ENCODE measurements at places on chromosomes 6 and 20.

- DNase-seq = no peak
Observed at GRCh38 chr6:108690326-108691049, 129.8 kb downstream of the FOXO3 start.

- no peak for DNase-seq
Observed at GRCh38 chr20:46018611-46019010, 9.9 kb downstream of the MMP9 start.

- DNase-seq = no peak
Observed at GRCh38 chr20:62537649-62538292, 62.0 kb upstream of the GATA5 start.

DNA sequence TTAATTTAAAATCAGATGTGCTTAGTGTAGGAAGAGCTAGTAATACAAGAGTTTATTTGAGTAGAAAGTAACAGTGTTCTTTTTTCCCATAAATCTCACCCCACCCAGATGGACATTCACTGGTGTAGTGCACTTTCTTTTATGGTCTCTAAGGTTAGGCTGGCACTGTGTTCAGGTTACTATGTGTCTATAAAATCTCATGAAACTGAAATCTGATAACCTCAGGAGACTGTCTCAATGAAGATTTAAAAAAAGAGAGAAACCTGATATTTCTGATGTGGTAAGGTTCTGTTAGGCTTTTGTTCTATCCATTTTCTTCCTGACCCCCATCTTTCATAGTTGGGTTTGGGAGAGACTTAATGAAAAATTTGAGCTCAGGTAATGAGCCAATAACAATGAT lies 101.2 kb upstream of the CLVS2 start:
- DNase-seq = no peak

DNA sequence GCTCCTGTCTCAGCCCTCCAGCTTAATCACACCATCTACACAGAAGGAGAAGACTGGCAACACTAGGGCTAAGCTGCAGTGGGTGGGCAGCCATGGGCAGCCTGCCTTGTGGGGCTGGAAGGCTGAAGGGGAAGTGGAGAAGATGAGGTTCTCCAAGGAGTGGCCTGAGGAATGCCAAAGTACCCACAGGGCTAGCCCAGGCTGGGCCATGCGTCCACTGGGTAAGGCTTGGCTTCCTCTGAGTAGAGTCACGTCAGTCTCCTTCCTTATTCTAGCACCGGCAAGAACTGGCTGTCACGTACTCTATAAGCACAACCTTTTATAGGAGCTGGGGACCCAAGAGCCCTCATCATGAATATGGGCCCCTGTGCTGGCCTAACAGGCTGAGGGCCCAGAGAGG lies 110.6 kb upstream of the SIRPA start:
- no peak for DNase-seq

DNA sequence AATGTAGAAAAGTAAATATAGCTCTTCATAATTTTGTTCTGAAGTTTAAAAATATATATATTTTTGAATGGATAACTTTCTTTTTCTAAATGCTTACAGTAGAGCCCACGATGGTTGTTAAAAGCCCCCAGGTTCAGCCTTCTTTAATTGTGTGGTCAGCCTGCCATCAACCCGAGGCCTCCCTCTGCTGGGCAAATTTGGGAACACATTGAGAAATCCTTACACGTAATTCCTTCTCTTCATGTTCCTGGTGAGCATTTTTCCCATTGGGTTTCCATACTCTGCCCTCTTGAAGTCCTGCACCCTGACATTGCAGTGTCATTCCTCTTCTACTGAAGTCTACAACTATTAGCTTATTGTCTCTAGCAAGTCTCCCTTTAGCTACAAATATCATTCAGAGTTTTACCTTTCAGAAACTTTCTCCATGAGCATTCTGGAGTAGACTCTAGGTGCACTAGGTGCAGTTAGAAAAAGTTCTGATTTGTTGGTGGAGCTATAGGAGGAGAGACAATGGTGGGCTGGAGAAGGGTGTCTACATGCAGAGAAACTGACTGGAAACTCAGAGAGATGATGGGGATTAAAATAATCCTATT lies 40.6 kb downstream of the TRIM38 start:
- DNase-seq = no peak

DNA sequence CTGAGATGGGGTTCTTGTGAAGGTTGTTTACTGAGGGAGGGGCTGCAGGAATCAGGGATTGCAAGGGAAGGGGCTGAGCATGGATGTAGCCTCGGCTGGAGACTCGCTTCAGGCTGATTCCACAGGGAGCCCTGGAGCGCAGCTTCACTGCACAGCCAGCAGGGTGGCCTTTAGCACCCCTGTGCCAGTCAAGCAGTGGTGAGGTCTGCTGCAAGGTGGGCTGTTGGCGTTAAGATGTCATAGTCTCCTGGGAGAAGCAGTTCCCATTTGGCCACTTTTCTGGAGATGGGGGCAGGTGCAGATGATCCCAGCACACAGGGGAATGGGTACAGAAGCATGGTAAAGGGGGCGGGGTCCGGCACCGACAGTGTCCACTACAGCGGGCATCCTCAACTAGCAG lies 126.3 kb downstream of the TOX2 start:
- no peak for DNase-seq

DNA sequence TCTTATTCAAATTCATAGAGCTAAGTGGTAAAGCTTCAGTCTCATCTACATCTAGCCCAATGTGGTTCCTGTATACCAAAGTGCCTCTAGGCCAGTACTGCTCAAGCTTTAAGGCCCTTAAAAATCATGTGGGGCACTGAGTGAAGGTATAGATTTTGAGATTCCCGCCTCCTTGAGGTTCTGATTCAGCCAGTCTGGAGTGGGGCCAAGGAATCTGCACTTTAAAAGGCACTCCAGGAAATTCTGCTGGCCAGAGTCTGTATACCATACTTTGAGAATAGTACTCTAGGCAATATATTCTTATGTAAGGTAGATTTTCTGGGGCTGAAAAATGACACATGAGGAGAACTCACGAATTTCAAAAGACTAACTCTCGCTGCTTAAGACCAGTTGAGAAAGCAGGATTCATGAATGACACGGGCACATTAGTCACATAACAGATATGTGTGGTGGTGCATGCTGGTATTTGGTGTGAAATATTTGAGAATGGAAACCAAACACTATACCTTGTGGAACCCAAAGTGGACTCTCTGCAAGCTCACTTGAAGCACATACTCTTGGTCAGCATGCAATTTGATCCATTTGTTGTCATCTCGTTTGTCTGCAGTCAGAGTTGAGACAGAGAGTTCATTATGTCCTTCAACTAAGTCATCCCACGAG lies 47.6 kb upstream of the SIM1 start:
- no peak for DNase-seq

DNA sequence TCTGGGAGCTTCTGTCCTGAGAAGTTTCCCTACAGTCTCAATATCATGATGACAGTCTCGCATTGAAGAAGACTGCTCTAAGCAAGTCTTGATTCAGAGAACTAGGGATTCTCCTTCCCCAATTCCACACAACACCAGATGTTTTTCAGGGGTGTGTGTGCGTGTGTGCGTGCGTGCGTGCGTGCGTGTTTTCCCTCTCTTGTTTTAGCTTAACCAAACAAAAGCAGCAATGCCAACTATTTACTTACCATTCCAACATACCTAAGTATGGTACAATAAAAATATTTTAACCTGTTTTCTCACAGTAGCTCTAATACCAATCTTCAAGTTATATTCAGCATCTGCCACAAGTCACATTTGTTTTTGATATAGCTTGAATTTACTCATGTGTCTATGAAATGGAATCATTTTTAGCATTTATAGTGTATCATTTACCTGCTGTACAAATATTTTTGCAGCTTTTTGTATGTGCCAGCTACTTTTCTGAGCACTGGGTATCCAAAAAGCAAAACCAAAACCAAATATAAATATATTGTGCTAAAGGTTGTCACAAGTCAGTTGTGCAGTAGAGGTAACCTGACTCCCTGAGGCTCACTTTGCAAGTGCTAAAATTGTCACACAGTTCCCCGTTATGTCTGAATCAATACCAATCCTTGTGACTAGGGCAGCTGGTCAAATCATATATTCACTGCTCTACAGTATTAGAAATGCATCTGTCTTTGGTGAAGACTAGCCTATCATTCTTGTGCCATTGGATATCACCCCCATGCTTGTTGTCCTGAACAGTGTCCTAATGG lies 21.7 kb upstream of the MYLIP start:
- no peak for DNase-seq

DNA sequence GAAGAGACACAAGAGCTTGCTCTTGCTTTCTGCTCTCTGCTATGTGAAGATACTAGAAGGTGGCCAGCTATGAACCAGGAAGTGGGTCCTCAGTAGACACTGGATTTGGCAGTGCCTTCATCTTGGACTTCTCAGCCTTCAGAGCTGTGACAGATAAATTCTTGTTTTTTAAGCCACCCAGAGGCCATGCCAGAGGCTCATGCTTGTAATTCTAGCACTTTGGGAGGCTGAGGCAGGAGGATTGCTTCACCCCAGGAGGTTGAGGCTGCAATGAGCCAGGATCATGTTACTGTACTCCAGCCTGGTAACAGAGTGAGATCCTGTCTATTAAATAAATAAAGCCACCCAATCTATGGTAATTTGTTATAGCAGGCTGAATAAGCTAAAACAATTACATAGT lies 185.5 kb upstream of the SALL4 start:
- no peak for DNase-seq

GRCh38 chr6:167560673-167561569 lies 236.0 kb downstream of the TTLL2 start:
- no peak for DNase-seq

DNA sequence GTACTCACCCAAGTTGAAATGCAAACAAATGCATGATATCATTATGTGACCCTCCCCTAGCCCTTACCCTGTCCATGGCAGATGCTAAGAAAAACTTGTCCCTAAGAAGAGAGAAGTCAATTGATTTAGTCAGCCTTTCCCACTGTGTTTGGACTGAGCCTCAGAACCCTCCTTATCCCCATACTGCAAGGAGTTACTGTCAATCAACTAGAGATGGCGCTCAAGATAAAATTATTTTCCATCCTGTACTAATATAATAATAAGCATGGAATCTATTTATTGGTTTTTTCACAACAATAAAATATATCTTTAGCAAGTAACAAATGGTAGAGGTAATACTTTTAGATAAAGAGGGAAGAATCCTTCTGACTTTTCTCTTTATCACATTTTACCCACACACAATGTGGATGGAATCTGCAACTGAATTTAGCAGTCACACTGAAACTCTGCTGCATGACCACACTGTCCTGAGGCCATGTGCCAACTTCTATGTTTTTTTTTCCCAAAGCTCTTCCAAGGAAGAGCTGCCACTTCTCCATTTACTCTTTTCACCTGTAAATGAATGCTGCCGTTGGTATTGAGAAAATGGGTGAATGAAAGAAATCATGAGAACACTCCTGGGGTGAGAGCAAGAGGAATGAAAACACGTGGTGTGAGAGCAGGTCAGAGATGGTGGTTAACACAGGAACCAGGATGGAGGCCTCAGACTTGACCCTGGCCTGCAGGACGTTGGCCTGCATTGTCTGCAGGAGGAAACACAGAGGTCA lies 10.5 kb downstream of the NT5E start:
- DNase-seq = no peak

GRCh38 chr6:22062807-22063408 lies 233.9 kb downstream of the PRL start:
- no peak for DNase-seq

DNA sequence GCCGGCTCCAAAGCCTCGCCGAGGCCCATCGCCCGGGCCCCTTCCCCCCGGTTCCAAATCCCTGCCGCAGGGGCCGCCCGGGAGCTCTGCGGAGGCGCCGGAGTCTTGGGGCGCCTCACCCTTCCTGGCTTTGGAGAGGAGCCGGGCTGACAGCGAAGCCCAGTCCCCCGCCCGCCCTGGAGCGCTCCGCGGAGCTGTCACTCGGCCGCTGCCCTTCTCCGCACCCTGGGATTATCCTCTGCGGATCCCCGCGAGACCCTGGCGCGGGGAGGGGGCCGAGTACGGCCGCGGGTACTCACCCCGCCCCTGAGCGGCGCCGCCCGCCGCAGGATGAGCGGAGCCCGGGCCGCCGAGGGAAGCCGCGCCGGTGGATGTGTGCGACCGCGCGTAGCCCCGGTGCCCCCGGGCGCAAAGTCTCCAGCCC lies 343 bp downstream of the SNAP91 start:
- DNase-seq = no peak

DNA sequence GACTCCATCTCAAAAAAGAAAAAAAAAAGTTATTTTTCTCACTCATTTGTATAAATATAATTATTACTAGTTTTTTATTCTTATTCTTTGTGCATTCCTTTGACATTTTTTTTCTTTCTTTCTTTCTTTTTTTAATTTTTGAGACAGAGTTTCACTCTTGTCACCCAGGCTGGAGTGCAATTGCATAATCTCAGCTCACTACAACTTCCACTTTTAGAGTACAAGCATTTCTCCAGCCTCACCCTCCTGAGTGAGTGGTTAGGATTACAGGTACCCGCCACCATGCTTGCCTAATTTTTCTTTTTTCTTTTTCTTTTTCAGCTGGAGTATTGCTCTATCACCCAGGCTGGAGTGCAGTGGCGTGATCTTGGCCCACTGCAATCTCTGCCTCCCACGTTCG lies 51.4 kb upstream of the JARID2 start:
- DNase-seq = no peak

GRCh38 chr6:42075159-42075838 lies 25.0 kb downstream of the TAF8 start:
- peak; percentile 44 for DNase-seq

- no peak for DNase-seq
Observed at GRCh38 chr6:46284475-46284874, 113.7 kb upstream of the ENPP5 start.
